Activated gamma-delta T cell treated with anti-CD3 and anti-CD28 coated beads, Interleukin-2, amount 50 U/mL, for 16 hours (primary cell): ENCODE measurements at places on chromosomes 2 and 18.

DNA sequence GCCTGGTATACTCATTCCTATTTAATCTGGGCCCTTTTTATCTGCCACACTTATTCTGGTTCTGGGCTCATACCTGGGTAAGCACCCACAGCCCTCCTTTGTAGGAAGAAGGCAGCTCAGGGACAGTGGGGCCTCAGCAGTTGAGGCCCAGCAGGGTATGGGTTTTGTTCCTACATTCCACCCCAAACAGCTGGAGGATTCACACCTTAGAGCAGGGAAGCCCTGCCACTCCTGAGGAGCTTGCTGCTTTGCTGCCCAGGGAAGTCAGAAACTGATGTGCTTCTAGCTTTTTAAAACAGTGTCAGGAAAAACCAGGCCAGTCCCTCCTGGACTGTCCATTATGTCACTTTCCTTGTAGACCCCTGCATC lies 1.2 kb upstream of the LBX2 start:
- DNase-seq: no peak

DNA sequence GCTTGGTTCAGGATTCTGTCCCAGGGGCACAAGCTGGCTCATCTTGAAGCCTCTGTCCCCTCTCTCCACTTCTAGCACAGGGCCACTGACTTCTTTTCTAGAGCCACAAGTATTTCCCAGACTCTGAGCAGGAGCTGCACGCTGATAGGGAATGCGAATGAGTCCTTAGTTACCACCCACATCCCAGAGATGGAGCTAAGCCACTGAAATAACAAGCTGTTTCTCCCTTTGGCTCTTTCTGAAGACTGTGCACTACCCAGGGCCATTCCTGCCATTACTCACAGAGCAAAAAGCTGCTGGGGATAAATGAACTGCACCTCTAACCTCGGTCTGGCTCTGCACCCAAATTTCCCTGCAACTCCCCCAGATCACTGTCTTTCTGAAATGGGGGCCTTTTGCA lies 70.6 kb downstream of the TSN start:
- DNase-seq: no peak

DNA sequence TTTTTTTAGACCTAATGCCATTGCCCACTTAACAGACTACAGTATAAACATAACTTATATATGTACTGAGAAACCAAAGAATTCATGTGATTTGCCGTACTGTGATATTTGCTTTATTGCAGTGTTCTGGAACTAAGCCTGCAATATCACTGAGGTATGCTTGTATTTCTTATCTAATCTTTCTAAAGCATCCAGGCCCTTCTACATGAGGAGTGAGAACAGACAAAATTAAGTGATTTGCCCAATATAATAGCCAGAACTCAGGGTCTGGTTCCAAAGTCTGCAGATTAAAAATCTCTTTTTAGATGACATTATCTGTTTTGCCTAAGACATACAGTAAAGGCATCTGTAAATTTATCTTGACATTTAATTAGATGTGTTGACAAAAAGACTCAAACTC lies 41.9 kb downstream of the BMPR2 start:
- no peak for DNase-seq

DNA sequence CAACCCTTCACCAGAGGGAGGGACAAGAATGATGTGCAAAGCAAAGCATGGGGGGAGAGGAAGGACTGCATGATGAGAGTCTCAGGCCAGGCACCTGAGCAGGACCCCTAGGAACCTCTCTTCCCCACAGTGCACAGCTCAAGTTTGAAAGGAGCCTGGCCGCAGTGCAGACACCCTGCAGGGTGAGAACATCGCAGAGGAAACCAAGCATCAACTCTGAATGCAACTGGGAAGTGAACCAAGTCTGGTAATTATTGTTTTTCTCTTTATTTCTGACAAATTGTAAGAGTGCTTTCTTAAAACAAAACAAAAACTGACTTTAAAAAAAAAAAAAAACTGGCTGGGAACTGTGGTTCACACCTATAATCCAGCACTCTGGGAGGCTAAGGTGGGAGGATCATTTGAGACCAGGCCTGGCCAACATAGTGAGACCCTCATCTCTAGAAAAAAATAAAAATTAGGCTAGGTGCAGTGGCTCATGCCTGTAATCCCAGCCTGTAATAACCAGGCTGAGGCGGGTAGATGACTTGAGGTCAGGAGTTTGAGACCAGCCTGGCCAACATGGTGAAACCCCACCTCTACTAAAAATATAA lies 15.3 kb downstream of the NPC1 start:
- DNase-seq: no peak

GRCh38 chr2:11802782-11803191 lies 56.4 kb downstream of the LPIN1 start:
- no peak for DNase-seq

DNA sequence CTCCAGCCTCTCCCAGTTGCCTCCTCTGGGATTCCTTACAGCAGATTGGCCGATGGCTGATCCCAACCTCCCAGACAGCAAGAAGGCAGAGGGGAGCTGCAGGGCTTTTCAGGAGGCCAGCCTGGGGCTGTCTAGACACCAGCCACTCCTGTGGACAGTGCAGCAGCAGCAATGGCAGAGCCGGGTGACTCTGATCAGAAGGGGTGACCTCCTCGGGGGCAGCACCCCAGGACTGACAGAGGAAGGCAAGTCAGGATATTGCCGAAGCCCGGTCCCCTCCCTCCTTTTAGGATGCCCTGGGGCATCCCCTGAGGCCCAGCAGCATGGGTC lies 84.5 kb downstream of the INHBB start:
- DNase-seq: no peak
